ENCODE measurements at places on chromosomes 16 and 17.

DNA sequence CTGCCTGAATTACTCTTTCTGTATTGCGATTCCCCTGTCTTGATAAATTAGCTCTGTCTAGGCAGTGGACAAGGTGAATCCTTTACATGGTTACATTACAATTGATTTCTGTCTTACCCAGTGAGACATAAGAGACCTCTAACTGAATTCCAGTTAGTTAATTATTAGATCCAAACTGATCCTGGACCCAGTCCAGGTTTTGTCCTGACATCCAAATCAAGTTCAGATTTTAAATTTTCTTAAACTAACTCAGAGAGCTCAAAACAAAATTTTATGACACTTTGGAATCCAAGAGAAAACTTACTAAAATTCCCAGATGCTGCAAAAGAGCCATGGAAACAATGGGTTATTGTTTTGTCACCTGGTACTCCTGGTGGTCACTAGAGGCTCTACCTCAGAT, 2166.6 kb downstream of the TP53TG3F start:
- DNase-seq, result no peak

- peak; percentile 64 for DNase-seq
These were observed 7.7 kb upstream of the NPIPB2 start for GRCh38 chr16:11949527-11949926.

DNA sequence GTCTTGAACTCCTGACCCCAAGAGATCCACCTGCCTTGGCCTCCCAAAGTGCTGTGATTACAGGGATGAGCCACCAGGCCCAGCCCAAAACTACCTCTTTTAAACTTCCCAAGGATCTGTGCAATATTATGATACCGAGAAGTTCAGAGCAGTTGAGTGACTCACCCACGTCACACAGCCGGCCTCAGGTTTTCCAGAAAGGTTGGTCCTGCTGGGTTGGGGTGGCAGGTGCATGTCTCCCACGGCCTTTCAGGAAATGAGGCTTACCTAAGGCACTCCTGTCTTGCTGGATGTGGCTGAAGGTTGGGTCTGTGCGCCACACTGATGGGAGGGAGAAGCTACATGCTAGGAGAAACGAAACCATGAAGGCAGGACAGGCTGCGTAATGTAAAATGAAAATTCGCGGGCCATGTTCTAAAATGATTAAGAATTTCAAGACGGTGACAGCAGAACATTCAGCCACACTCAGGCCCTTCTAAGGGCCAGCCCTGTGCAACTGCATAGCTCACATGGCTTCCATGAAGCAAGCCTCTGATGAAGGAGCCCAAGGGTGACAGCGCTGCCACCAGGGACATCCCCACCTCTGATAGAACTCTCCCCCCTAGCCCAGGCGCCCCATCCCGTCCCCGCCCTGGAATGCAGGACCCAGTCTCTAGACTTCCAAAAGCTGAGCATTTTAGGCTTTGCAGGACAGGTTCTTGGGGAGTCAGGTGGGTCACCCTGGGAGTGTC, 6.6 kb upstream of the GLIS2 start:
- no peak for DNase-seq

- peak; percentile 55 for DNase-seq
These were observed 146.6 kb downstream of the TRIM37 start for GRCh38 chr17:58960068-58960467.

DNA sequence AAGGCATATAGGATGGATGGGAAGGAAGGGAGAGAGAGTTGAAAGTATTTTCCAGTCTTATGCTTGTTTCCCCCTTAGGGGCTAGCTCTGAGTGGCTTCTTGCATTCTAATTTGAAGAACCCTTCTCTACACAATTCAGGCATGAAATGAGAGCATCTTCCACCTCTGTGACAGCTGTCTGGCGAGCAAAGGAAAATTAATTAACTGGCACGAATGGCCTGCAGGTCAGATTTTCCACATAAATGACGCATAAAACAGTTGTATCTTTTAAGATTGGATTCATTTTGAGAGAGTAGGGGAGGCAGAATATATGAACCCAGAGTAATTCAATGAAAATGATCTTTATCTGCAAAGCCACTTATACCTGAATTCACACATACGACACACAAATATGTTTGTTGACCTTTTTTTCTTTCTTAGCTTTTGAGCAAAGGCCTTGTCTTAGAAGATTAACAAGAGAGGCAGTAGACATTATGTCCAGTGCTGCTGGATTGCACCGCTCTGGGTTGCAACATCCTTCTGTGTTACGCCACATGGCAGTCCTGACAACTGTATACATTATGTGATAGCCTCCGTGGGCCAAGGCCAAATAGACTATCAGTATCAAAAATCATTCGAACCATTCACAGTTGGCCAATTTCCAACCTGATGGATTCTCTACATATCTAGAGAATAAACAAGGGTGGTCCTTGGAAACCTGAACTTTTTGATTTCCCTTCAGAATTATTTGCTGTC, 173.0 kb upstream of the GOT2 start:
- DNase-seq, result no peak

- no peak for DNase-seq
These were observed 24.1 kb downstream of the DNAJA2 start for GRCh38 chr16:46949241-46949892.

DNA sequence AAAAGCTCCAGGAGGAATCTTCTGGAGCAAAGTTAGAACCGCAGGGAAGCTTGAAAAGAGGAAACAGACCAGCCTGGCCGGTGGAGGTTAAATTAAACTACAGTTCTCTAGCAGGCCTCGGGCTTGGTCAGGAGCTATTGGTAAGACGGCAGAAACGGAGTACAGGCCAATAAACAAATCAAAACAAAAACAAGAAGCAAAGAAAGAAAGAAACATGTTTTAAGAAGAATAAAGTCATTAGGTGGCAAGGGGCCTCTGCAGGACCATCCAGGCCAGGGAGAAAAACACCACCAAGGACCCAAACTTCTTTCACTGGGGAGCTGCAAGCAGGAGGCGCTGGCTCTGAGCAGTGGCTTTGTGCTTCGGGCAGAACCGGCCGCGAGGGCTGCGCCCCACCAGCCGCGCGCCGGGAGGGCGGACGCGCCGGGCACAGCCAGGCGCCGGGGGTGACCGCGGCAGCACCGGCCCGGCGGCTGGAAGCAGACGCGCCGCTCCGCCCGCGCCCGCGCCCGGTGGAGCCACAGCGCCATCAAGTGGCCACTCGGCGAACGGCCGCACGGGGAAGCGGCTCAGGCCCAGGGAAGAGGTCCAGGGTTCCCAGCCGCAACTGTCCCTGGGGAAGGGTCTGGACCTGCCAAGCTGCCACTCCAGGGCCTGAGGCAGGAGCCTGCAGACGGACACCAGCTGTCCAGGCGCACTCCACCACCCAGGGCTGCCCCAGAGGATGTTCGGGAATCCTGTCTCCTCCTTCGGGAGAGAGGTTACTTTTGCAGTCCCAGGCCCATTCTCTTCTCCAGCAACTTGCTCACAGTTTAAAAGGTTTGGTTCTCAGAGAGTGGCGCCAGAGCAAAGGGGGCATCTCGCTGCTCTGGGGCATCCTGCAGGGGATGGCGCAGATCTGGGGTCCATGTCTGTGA, 419.4 kb downstream of the SOX9 start:
- peak; percentile 97 for DNase-seq

DNA sequence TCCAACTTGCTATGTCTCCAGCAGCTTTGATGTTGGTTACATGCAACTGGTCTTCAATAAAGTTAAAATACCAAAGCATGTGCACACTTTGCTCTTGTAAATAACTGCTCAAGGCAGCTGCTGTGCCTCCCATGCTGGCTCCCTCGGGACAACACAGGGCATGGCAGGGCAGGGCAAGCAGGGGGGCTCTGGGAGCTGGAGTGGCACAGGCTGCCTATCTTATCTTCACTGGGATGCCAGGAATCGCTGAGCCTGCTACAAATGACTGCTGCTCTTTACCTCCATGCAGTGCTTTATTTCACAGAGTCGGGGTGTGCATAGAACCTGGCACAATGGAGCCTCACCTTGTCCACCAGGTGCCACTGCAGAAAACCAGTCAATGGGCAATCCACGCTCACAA, 21.8 kb downstream of the PEMT start:
- DNase-seq, result no peak

DNA sequence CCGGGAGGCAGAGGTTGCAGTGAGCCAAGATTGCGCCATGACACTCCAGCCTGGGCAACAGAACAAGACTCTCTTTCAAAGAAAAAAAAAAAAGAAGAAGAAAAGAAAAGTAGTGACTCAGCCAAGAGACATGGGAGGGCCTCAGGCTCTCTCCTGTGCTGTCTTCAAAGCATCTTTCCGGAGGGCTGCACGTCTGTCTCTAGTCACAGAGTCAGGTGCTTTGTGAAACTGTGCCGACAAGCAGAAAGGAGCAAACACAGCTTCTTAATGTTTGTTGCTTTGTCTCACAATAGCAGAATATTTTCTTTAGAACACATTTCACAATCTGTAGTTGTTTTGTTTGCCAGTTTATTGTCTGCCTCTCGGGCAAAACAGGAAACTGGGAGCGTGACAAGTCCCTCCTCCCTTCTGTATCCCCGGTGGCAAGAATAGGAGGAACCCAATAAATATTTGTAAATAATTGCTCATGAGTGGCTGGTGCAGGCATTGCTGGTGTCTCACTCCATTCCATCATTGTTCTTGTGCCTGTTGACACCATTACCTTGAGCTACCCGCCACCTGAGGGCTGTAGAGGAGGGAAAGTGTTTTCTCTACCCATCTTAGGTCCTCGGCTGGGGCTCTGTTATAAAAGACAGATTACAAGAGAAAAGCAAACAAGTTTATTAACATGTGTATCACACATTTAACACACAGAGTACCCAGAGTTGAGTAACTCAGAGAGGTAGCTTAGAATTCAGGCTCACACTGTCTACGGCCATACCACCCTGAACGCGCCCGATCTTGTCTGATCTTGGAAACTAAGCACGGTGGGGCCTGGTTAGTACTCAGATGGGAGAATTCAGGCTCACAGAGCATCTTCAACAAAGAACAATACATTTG, 5.5 kb downstream of the GAST start:
- DNase-seq, result no peak

DNA sequence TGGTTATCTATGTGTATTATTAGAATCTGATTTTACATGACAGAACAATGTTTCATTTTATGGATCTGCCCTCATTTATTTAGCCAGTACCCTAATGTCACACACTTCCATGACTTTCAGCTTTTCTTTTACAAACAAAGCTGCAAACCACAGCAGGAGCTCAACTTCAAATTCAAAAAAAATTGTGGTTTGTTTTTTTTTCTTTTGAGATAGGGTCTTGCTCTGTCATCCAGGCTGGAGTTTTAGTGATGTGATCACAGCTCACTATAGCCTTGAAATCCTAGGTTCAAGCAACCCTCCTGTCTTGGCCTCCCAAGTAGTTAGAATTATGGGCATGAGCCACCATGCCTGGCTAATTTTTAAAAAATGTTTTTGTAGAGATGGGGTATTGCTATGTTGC, 8.2 kb upstream of the MPRIP start:
- no peak for DNase-seq

- DNase-seq, result no peak
These were observed 1.4 kb downstream of the SHISA6 start for GRCh38 chr17:11242411-11242810.

GRCh38 chr17:33924104-33924503, 331.0 kb upstream of the CCL2 start:
- DNase-seq, result no peak

GRCh38 chr16:55562936-55563335, 3.5 kb upstream of the CAPNS2 start:
- DNase-seq, result no peak

DNA sequence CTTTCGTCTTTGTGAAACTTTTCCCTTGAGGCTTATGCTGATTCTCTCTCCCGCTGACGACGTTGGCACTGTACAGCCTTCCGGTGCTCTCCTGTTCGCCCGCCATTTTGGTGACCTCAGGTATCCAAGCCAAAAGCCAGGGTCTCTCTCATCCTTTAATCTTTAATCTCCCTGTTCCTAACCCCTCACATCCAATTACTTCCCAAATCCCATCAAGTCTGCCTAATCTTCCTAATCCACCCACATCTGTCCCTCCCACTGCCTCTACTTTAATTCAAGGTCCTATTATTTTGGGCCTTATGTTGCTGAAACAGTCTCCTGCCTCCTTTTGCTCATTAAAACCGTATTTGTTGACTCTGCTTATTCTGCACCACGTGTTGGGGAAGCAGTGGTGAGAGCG, 7.3 kb downstream of the WRAP53 start:
- no peak for DNase-seq

DNA sequence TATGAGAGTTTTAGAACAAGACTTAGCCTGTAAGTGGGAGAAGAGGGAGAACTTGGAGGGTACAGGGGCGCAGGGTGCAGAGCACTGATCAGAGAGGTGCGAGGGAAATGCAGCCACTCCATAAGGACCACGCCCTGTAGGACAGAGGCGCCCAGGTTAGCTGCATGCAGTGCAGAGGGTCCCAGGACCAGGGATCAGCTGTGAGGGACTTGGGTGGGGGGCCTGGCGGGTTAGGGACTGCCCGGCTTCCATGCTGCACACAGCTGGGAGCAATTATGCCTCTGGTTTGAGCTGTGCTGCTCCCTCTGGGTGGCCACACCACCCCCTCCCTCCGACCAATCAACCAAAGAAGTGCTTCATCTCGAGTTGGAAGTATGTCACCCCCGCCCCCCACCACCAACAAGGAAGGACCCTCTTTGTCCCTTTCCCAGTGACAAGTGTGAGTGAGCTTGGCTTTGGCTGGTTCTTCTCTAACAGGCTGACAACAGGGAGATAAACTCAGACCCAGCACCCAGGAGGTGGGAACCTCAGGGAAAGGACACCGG, 22.2 kb upstream of the CLEC18A start:
- no peak for DNase-seq

- no peak for DNase-seq
These were observed 16.4 kb upstream of the ALOX15B start for GRCh38 chr17:8022360-8023003.

GRCh38 chr17:58365185-58365979, 13.4 kb upstream of the SUPT4H1 start:
- no peak for DNase-seq

DNA sequence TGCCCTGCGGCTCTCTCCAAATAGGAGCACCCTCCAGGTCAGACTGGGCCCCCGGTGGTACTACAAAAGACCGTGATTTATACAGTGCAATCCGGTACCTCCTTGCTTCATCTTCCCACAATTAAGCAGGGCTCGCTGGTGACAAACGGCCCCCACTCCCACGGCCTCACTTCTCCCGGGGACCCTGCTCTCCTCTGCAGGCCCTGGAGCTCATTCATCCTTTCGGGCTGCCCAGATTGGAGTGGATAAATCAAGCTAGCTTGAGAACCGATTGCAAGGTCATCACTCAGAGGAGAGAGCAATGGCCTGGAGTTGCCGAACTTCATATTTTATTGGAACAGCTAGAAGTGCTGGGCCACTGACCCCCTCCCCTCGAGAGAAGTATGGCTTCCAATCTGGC, 193.5 kb upstream of the IRX6 start:
- DNase-seq, result no peak

DNA sequence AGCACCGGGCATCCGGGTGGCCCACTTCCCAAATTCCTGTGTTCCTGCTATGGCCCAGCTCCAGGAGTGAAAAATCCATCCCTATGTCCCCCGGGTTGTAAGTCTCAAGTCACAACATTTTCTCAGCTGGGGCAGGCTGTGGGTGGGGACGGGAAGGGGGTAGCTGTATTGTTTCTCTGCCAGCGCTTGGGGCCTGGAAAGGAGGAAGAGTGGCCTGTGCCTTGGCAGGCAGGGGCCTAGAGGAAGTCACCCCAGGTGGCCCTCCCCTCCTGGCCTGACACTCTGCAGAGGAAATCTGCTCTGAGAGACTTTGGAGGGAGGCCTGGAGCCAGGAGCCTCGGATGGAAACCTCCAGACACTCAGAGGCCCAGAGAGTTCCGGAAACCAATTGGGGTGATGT, 10.6 kb upstream of the SCN4A start:
- no peak for DNase-seq

GRCh38 chr17:68459037-68459639, 1.8 kb upstream of the WIPI1 start:
- DNase-seq, result no peak

GRCh38 chr16:12290165-12290564, 313.6 kb downstream of the SNX29 start:
- DNase-seq, result no peak

Data from iPS-NIHi11 (cell line).